ENCODE measurements at places on chromosomes 3 and 15.
A peak's percentile ranks its signal among the peaks of the same experiment; 100 is the strongest.

GRCh38 chr3:178223876-178224275, 312.4 kb upstream of the KCNMB2 start:
- DNase-seq: no peak

- no peak for DNase-seq
These were observed 12.2 kb downstream of the XIRP1 start for GRCh38 chr3:39180183-39180545.

DNA sequence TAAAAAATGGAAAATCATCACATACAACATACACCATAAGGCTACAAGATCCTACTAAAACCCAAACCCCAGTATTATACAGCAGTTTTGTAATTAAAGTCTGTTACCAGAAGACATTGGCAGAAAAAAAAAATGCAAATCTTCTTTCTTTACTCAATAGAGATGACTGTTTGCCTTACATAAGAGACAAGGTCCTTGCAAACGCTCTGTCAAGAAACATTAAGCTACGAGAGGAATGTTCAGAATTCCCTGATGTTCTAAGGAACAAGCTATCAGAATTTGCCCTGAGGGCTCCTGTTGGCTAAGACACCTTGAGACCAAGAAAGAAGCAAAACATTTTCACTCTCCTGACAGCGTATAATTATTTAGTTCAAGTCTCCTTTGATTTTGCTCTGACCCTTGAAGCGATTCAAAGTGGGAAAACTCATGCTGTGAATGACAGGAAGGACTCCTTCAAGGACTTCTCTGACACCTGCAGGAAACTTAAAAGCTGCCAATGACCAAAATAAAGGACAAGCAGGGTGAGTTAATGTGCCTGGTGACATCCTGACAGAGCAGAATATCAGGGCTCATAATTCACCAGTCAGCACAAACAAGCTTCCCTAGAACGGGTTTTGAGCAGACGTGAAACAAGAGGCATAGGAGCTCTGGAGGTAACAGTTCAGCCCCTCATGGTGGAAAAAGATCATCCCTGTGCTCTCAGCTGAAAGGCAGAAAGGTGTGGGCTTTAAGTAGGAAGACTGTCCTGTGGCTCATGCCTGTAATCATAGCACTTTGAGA, 2.5 kb downstream of the SCAMP2 start:
- no peak for DNase-seq

DNA sequence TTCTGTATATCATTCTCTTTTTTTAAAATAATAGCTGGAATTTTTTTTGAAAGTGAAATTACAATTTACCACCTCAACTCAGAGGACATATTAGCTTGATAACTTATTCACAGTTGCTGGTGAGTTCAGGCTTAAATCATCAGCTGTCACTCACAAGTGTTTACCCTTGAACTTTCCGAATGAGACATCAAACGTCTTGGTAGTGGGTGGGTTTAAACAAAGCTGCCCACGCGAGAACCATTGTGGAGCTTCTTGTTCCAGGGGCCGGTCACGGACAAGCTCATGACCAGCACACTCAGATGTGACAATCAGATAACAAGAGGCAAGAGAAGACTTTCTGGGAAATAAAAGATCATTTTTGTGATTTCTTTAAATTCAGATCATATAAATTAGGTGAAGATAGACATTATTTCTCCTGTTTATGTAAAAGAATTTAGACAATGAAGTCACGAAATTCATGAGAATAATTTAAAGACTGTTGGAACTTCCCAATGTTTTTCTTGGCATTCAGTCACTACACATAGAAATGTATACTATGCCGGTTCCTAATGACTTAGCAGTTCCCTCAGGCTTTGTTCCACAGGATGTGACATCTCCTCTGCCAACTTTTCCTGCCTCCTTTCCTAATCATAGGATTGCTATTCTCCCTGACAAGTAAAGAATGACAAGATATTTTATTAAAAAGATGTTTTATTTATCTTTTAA, 29.3 kb downstream of the BTD start:
- peak; percentile 70 for DNase-seq

GRCh38 chr3:87298111-87298718, 21.8 kb upstream of the POU1F1 start:
- DNase-seq: peak; percentile 55

- no peak for DNase-seq
These were observed 150.2 kb downstream of the SMAD6 start for GRCh38 chr15:66852064-66852905.

GRCh38 chr3:128808672-128809071, 70.7 kb upstream of the ACAD9 start:
- no peak for DNase-seq

DNA sequence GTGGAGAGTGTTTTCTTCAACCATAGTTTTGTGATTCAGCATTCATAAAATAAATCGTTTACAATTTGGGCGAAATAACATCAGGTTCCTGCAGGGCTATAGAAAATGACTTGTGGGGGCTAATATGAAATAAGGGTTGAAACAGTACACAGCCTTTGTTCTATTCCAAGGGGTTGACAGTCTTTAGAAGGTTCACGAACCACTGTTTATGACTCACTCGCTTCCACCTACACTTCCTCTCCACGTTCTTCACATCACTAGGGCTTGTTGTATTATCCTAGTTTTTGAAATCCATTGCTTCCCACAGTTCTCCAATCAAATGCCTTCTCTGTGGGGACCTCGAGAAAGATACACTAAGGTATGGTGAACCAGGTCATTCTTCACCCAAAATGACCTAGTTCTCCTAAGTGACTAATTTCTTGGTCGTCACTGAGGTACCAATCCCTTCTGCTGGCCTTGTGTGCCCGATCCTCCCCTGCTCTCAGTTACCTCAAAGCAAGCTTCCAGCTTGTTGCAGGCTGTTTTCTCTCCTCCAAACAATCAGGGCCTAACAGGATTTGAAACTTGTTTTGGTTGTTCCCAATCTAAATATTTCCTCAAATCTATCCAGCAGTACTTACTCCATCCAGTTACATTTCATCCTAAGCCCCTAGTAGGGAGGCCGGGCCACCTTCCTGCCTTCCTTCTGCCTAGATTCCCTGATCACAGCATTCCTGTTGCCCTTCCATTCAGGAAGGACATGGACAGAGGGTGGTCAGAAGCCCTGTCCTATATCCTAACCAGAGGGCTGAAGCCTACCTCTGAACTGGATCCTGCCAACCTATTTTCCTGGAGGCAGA, 23.1 kb upstream of the TBL1XR1 start:
- DNase-seq: no peak

DNA sequence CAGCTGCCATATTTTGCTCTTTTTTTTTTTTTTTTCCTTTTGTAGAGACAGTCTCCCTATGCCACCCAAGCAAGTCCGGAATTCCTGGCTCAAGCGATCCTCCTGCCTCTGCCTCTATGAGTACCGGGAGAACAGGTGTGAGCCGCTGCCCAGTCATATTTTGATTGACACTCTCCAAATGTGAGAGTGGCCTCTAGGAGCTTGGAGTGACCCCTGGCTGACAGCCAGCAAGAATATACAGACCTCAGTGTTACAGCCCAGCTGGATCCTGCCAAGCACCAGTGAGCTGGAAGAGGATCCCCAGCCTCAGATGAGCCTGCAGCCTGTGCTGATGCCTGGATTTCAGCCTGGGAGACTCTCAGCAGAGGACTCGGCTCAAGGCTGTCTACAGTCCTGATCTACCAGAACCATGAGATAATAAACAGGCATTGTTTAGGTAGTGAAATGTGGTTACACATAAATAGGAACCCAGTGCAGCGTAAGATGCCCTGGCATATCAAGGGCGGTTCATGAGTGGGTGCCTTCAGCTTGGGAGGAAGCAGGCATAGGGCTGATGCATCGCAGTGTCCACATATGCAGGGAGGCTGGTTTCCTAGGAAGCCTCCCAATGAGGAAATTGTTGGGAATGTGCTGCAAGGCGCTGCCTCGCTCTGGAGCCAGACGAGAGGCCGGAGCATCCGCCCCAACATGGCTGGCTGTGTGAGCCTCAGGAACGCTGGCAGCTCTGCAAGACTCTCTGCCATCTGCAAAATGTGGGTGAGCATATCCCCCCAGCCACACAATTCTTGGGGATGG, 38.9 kb upstream of the ATP10A start:
- DNase-seq: no peak

GRCh38 chr15:23787346-23788105, 100.4 kb upstream of the NDN start:
- no peak for DNase-seq

DNA sequence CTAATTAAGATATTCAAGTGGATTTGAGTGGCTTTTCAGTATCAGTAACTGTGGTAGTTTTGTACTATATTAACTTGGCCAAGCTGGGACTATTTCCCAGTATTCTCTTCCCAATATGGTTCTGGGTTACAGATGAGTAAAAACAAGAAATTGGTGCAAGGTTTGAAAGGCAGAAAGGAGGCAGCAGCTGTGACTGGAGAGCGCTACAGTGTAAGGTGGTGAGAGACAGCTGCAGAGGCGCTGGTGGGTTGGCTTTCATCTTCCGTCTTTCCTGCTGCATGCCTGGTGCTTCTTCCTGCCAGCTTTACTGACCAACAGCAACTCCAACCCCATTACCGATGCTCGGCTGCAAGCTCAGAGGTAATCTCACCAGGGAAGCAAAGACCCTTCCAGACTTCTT, 9.8 kb downstream of the DPH3 start:
- DNase-seq: no peak

GRCh38 chr15:78301828-78302227, 2.4 kb upstream of the SKIC8 start:
- peak; percentile 37 for DNase-seq

- peak; percentile 9 for DNase-seq
These were observed 2.6 kb downstream of the ATP8B4 start for GRCh38 chr15:50116477-50116876.

DNA sequence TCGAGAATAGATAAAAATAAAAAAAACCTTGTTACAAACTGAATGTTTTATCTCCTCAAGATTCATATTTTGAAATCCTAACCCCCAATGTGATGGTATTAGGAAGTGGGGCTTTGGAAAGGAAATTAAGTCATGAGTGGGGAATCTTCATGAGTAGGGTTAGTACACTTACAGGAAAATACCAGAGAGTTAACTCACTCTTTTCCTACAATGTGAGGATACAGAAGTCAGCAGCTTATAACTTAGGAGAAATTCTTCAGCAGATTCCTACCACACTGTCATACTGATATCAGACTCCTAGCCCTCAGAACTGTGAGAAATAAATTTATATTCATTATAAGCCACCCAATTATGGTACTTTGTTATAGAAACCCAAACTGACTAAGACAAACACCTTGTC, 453.1 kb downstream of the GBE1 start:
- peak; percentile 21 for DNase-seq

DNA sequence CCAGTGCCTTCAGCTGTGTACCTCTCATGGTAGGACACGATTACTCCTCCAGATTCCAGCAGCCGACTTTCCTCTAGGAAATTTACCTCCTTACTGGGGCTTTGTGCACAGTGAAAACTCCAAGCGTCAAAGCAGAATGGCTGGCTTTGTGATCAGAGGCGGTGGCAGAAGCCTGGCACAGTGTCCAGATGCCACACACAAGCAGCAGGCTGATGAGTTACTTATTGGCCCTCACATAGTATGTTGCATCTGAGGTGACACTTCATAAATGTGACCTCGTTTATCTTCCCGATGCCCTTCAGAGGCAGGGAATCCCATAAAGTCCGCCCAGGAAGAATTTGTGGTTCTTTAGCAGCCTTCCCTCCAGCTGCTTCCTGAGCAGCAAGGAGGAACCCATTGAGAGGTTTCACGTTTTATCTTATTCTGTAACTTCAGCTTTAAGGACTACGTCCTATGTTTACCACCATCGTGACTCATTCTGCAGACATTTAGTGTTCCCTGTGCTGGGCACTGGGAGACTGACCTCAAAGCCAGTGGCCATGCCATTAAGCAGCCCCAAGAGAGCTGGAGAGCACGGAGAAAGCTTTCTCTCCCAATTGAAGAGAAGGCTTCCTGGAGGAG, 107.1 kb upstream of the C15orf61 start:
- DNase-seq: peak; percentile 75

DNA sequence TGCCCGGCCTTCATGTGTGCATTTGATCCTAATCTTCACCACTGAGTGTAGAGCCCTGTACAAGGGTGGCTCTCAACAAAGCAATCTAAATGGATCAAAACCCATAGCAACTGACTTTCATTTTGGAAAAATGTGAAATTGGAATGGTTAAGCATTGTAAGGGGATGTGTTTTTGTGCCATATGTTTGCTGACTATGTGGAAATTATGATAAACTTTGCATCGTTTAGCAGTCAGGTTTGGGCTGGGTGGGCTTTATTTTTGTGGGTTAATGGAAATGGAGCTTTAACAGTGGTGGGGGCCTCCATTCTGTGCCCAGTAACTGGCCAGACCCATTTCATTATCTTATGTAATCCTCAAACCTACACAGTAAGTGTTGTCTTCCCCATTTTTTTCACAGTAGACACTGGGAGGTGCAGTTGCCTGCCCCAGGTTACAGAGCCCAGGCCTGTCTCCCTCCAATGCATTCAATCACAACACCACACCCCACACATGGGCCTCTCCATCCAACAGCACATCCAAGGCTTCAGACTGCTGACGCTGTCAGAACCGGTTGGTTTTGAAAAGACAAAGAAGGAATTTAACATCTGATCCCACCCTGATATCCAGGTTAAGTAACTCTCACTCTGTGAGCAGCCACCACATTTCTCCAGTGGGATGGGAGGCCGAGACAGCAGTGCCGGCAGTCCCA, 136.3 kb upstream of the ABHD17C start:
- no peak for DNase-seq

DNA sequence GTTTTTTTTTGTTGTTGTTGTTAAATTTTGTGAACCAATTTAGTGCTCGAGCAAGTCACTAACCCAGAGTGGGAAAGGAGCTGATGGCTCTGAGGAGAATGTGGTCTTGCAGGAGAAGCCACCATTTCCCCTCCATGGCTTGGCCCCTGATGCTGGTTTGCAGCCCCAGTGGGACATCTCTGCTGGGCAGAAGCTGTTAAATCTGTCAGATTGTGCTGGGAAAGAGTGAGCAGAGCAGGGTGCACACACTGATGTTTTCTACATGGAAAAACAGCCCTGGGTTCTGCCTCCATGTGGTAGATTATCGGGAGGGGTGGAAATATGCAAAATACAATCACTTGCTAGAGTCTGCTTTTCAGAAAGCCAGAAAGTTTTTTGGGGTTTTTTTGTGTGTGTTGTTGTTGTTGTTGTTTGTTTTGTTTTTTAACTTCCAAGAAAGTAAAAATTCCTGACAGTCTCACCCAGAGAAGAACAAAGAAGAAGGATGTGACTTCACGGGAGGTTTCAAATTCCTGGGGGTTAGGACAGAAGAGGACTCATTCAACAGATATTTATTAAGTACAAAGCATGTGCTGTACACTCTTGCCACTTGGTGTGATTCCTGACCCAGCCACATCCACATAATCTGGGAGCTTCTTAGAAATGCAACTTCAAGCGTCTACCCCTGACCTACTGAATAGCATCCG, 133.7 kb downstream of the FOXB1 start:
- DNase-seq: peak; percentile 58

All from astrocyte of the spinal cord (primary cell).